ENCODE measurements at places on chromosomes 1 and 21.
A peak's percentile ranks its signal among the peaks of the same experiment; 100 is the strongest.

DNA sequence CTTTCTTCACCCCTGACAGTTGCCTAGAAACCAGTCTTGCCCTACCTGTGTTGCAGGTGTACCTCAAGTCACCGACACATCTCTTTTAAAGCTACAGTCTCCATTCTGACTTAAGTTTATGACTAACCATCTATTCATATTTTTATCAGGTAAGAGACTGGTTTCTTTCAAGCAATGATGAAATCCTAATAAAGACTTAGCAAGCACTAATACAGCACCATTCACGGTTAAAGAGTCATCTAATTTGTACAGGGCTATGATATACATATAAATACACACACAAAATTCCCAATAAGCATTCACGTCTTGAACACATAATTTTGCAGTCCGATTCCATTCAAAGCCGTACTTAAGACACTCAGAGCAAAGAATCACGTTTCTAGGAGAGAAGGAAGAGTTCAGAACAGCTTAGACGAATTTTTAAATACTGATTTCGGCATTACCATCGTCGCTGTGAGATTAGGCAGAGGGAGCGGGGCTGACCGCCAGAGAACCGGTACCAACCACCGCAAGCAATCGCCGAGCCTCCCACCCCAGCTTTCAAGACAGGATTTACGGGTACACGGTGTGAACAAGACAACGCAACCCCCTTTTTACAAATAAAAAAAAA lies 943 bp downstream of the ERRFI1 start:
- DNase-seq, result no peak
- peaks cover 4% of the 10 kb centered on the region for H3K36me3 ChIP-seq
- H3K4me1 ChIP-seq, result peaks cover 11% of the 10 kb centered on the region
- H3K27me3 ChIP-seq, result peaks cover 26% of the 10 kb centered on the region

DNA sequence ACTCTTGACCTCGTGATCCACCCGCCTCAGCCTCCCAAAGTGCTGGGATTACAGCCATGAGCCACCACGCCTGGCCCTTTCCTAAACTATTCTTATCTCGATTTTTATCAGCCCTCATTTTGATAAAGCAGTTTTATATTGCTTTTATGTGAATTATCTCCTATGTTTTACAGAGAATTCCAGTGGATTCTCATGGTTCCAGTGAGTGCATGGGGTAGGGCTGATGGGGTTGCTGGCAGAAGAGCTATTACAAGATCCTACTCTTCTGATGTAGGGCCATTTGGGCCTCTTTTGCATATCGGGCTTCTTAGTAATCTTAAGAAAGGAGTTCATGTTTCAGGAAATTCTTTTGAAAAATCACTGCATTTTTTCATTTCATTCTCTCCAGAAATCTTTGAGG lies 187.6 kb downstream of the PBX1 start:
- H3K4me1 ChIP-seq, result no peaks in the 10 kb centered on the region
- no peak overlapping the region for H3K27ac ChIP-seq
- no peaks in the 10 kb centered on the region for H3K27me3 ChIP-seq
- H3K36me3 ChIP-seq, result no peaks in the 10 kb centered on the region
- no peak overlapping the region for H3K4me3 ChIP-seq

DNA sequence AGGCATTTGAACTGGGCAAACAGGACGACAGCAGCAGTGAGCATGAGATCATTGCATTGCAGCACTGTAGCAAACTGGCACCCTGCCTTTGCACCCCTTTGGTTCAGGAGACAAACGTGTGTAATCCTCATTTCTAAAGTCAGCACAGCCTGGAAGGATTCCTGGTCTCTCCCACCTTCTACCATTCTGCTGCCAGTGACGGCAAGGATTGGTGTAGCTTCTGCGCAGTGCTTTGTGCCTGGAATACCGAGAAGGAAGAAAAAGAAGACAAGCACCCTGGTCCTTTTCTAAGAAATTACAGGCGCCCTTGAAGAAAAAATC lies 805.3 kb downstream of the USP25 start:
- no peaks in the 10 kb centered on the region for H3K27me3 ChIP-seq
- H3K4me1 ChIP-seq, result no peaks in the 10 kb centered on the region
- no peak overlapping the region for H3K27ac ChIP-seq

GRCh38 chr1:171126504-171126903 lies 35.8 kb downstream of the FMO3 start:
- H3K4me3 ChIP-seq, result no peak overlapping the region
- H3K27ac ChIP-seq, result no peak overlapping the region
- no peaks in the 10 kb centered on the region for H3K36me3 ChIP-seq
- H3K4me1 ChIP-seq, result no peaks in the 10 kb centered on the region
- H3K27me3 ChIP-seq, result peaks cover 11% of the 10 kb centered on the region
- DNase-seq, result no peak

- no peak for DNase-seq
- no peaks in the 10 kb centered on the region for H3K27me3 ChIP-seq
- H3K36me3 ChIP-seq, result no peaks in the 10 kb centered on the region
- H3K27ac ChIP-seq, result no peak overlapping the region
Measured at GRCh38 chr1:58143972-58144697, 402.4 kb downstream of the OMA1 start.

DNA sequence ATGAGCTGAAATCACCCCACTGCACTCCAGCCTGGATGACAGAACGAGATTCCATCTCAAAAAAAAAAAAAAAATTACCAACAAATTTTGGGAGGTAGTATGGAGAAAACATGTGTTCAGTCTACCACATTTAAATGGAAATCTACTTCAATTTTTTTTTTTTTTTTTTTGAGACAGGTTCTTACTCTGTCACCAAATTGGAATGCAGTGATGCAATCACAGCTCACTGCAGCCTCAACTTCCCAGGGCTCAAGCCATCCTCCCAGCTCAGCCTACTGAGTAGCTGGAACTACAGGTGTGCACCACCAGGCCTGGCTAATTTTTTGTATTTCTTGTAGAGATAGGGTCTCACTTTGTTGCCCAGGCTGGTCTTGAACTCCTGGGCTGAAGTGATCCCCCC lies 82.1 kb downstream of the GFI1 start:
- H3K36me3 ChIP-seq, result peaks cover 2% of the 10 kb centered on the region
- DNase-seq, result no peak
- no peak overlapping the region for H3K4me3 ChIP-seq
- no peaks in the 10 kb centered on the region for H3K27me3 ChIP-seq

- no peak overlapping the region for H3K27ac ChIP-seq
- no peaks in the 10 kb centered on the region for H3K36me3 ChIP-seq
- H3K4me1 ChIP-seq, result peaks cover 12% of the 10 kb centered on the region
- no peaks in the 10 kb centered on the region for H3K27me3 ChIP-seq
- peak overlapping the region; percentile 25 for H3K4me3 ChIP-seq
Measured at GRCh38 chr1:178540646-178541045, 27.7 kb downstream of the TEX35 start.

DNA sequence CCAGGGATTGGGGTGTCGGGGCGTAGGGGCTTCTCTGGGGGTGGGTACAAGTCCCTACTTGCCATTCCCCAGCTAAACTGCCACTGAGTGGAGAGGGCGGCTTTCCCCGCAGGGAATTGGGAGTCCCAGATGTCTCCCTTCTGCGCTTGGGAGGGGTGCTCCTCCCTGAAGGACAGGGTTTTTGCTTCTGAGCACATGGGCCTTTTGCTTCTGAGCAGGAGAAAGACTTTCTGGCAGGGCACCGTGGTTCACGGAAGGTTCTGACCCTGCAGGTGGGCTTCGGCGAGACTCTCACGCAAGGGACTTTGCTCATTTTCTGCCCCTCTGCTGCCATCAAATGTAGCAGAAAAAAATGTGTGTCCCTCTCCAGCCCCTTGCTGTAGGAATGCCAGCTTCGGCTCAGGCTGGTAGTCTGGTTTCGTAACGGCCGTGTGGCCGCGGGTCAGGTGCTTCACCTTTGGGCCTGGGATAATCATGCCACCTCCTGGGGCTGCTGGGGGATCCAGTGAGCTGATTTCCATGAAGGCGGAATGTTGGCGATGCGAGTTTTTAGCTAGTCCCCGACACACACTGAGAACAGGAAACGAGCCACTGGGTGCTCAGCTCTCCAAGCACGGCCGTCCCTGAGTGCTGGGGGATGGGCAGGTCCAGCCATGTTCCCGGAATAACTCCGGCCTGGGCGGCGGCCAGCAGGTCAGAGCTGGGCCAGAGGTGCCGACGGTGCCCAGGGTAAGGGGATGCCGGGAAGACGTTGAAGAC lies 364.0 kb downstream of the CAMTA1 start:
- H3K36me3 ChIP-seq, result no peaks in the 10 kb centered on the region
- H3K4me3 ChIP-seq, result no peak overlapping the region
- peaks cover 20% of the 10 kb centered on the region for H3K27me3 ChIP-seq
- no peak for DNase-seq

- peak overlapping the region; percentile 95 for H3K27ac ChIP-seq
- H3K36me3 ChIP-seq, result no peaks in the 10 kb centered on the region
- no peak for DNase-seq
- peaks cover 38% of the 10 kb centered on the region for H3K4me1 ChIP-seq
- no peaks in the 10 kb centered on the region for H3K27me3 ChIP-seq
Measured at GRCh38 chr1:172637522-172637921, 21.4 kb upstream of the FASLG start.

DNA sequence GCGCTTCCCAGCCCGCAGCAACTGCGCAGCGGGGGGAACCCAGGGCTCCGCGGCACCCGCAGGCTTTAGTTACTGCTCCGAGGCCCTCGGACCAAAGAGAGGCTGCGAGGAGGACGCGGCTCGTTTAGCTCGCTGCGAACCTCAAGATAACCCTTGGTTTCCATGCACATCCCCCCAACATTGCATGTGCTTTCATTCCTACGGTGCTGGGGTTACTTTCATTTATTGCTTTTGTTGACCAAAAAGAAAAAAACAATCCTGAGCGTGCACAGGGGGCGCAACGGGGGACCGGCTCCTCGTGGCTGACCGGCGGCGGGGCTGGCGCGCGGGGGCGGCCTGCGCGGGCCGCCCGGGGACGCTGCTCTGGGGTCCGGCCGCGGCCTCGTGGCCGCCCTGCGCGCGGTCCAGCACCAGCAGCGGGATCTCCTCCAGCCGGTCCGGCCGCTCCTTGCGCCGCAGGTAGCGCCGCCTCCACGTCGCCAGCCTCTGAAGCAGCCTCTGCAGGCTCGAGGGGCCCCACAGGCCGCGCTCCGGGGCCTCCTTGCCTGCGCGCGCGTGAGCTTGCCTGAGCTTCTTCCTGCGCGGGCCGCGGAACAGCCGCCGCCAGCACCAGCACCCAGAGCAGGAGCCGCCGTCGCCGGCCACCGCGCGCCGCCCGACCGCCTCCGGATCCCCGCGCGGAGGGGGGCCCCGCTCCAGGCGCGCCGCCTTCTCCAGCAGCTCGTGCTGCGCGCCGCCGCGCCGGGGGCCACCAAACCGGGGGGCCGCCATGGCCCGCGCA lies 77.4 kb downstream of the DESI2 start:
- no peak for DNase-seq
- H3K4me1 ChIP-seq, result peaks cover 5% of the 10 kb centered on the region
- H3K4me3 ChIP-seq, result peak overlapping the region; percentile 90
- H3K27me3 ChIP-seq, result peaks cover 11% of the 10 kb centered on the region
- peak overlapping the region; percentile 68 for H3K27ac ChIP-seq

- no peak overlapping the region for H3K4me3 ChIP-seq
- peaks cover 4% of the 10 kb centered on the region for H3K4me1 ChIP-seq
- no peak for DNase-seq
Measured at GRCh38 chr1:41941381-41941780, 22.7 kb upstream of the HIVEP3 start.

- H3K4me1 ChIP-seq, result peaks cover 29% of the 10 kb centered on the region
- peaks cover 3% of the 10 kb centered on the region for H3K36me3 ChIP-seq
- peak overlapping the region; percentile 98 for H3K27ac ChIP-seq
- no peak for DNase-seq
Measured at GRCh38 chr1:223843934-223844786, 1.6 kb downstream of the TP53BP2 start.

- no peak for DNase-seq
- peaks cover 7% of the 10 kb centered on the region for H3K27me3 ChIP-seq
- no peak overlapping the region for H3K27ac ChIP-seq
- H3K36me3 ChIP-seq, result no peaks in the 10 kb centered on the region
Measured at GRCh38 chr21:38959692-38960061, 153.9 kb downstream of the ETS2 start.

DNA sequence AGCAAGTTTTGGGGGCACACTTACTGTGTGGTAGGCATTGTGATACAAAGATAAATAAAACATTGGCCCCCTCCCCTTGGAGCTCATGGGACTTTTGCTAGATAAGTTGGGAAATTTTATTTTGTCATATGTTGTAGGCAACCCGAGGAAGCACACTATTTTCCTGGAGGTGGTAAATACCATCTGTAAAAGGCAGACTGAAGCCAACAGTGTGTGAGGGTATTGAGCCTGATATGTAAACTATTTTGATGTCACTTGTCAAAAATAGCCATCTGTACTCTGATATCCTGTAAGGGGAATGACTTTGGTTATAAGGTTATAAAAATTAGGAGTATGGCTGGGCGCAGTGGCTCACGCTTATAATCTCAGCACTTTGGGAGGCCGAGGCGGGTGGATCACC lies 30.6 kb downstream of the VANGL2 start:
- H3K4me1 ChIP-seq, result peaks cover 41% of the 10 kb centered on the region
- H3K4me3 ChIP-seq, result no peak overlapping the region
- H3K27ac ChIP-seq, result peak overlapping the region; percentile 88
- H3K36me3 ChIP-seq, result no peaks in the 10 kb centered on the region
- DNase-seq, result no peak

DNA sequence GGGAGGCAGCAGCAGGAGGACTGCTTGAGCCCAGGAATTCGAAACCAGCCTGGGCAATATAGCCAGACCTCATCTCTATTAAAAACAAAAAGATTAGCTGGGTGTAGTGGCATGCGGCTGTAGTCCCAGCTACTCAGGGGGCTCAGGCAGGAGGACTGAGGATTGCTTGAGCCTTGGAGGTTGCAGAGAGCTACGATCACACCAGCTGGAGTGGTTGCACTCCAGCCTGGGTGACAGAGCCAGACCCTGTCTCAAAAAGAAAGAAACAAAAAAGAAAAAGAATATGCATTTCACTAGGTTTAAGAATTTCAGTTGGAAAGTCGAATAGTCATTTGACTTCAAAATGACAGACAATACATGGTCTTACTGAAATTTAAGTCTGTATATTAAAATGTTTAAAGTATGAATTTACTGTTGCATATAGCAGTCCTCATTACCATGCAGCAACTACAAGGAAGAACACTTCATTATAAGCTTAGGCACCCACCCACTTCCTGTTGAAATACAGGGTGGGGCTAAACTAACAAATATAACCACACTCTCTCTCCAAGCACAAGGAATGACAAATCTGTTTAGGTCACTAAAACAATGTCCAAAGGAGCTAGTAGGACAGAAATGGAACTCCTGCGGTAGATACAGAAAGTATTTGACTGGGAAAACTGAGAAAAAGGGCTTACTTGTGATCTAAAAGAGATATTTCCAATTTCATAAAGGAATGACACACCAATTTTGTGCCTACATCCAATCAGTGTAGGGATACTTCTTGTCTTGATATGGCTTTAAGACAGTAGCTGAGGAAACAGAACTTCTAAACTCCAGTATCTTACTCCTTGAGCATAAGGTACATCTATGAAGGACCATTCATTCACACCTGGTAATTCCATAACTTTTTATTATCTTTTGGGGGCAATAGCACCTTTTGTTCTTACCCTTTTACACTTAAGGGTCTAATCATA lies 44.1 kb downstream of the GPR3 start:
- peak overlapping the region; percentile 89 for H3K27ac ChIP-seq
- DNase-seq, result no peak
- H3K4me3 ChIP-seq, result peak overlapping the region; percentile 80
- no peaks in the 10 kb centered on the region for H3K36me3 ChIP-seq
- no peaks in the 10 kb centered on the region for H3K27me3 ChIP-seq
- peaks cover 51% of the 10 kb centered on the region for H3K4me1 ChIP-seq
